Neuronal stem cell (in vitro differentiated cells): ENCODE measurements at places on chromosomes 13 and 19.
A peak's percentile ranks its signal among the peaks of the same experiment; 100 is the strongest.

GRCh38 chr13:32316028-32316339 lies 676 bp downstream of the BRCA2 start:
- DNase-seq: no peak

GRCh38 chr13:68810660-68811059 lies 1297.0 kb upstream of the ATXN8OS start:
- DNase-seq: peak; percentile 21

DNA sequence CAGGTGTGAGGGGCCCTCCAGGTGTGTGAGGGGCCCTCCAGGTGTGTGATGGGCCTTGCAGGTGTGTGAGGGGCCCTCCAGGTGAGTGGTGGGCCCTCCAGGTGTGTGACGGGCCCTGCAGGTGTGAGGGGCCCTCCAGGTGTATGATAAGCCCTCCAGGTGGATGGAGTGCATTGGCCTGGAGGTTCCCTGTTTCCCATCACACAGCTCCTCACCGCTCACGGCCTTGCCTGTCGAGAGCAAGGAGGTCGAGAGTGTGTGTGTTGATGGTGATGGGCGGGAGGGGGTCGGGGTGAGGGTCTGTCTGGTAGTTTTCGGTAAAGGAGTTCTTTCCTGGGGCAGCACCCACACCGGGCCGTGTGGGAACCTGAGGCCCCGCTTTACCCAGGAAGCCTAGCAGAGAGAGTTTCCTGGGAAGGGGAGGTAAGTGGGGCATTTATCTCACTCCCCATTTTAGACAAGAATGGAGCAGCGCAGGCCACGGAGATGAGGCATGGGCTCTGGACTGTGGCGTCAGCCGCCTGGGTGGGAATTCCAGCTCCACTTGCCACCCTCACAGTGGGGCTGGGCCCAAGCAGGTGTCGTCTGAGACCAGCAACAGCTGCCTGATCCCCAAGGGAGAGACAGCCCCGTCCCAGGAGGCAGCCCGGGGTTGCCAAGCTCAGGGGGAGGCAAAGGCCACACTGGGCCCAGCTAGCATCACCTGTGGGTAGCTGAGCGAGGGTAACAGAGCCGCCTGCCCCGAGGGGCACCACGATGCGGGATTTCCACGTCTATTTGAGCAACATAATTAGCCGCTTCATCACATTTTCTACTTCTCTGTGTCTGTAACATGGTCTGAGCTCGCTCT lies 10.9 kb upstream of the GAS6 start:
- no peak for DNase-seq

GRCh38 chr19:45243144-45243732 lies 2.0 kb downstream of the EXOC3L2 start:
- no peak for DNase-seq

DNA sequence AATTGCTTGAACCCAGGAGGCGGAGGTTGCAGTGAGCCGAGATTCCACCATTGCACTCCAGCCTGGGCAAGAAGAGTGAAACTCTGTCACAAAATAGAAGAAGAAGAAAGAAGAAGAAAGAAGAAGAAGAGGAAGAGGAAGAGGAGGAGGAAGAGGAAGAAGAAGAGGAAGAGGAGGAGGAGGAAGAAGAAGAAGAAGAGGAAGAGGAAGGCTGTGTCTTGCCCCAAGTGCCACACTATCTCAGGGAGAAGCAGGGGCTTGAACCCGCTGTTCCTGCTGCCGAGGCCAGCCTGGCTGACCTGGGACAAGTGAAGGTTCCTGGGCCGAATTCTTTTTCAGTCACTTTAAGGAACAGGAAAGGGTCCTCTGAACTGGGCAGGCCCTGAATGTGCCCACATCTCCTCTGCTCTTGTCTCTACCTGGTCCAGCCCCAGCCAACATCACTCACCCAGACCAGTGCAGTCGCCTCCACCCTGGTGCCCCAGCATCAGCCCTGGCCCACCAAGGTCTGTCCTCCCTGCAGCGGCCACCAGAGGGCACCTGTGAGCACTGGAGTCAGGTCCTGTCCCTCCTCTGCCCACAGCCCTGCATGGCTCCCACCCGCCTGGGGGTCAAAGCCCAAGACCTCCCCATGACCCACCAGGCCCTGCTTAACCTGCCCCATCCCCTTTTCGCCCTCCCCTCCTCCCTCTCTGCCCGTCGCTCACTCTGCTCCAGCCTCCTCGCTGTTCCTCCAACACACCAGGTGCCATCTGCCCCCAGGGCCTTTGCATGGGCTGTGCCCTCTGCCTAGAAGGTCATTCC lies 20.0 kb downstream of the TICAM1 start:
- DNase-seq: peak; percentile 56

- no peak for DNase-seq
These were observed 28.0 kb downstream of the SERP2 start for GRCh38 chr13:44401577-44401976.

DNA sequence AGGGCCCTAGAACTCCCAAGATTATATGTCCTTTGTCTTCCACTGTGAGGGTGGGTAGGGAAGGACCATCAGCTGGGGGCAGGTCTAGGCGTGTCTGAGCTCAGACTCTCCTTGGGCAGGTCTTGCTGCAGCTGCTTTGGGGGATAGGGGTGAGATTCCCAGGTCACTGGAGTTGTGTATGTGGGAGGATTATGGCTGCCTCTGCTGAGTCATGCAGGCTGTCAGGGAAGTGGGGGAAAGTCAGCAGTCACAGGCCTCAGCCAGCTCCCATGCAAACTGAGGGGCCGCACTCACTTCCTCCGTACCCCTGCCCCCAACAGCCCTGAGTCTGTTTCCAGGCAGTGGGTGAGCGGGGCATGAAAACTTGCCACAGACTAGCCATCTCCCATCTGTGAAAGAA lies 600.8 kb downstream of the DIAPH3 start:
- DNase-seq: no peak

DNA sequence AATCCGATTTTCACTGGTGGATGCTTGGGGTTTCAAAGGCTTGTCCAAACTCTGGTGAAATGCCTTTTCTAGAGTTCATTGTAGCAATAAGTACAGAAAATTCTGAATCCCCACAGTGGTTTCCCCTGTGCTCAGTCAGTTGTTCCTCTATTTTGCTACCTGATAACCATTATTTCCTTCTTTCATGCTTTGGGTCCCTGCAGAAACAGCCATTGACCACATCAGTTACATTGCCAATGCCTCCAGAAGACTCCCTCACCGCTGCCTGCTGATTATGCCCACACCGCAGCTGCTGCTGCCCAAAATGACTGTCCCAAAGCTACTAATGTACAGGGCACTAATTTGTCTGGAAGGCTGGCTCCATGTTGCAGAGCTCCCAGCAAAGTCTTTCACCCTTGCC lies 517.3 kb downstream of the KLF12 start:
- DNase-seq: no peak

DNA sequence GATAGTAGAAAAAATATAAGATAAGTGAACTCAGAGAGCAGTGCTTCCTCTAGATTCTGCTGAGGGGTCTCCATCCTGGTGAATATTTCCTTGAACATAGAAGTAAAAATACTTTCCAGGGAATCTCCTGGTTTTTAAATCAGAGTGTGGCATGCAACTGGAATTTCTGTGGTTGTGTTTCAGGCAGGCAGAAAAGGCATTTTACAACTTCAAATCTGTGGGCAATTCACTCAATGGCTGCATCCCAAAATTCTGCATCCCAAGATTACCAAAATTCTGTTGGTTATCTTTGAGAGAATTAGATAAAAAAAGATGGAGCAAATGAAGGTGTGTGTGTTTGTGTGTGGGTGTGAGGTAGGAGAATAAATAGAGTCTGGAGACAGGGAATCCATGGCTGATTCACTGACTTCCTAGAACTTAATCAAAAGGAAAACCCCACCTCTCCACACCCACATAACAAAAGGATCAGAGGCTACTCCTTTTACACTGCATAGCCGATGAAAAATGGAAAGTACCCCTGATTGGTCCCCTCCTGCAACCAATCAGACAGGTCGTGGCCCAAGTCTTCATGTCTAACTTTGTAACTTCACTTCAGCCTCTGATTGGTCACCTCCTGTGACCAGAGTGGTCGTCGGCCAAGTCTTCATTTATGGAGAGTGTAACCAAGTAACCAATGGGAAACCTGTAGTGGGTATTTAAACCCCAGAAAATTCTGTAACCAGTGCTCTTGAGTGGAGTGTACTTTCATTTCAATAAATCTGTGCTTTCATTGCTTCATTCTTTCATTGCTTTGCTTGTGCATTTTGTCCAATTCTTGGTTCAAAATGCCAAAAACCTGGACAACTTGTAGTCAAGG lies 112.8 kb downstream of the DLEU7 start:
- DNase-seq: no peak
